GM04504 (cell line): ENCODE measurements at places on chromosomes 12 and 14.
A peak's percentile ranks its signal among the peaks of the same experiment; 100 is the strongest.

GRCh38 chr14:57820581-57820980 lies 45.3 kb downstream of the SLC35F4 start:
- no peak for DNase-seq

DNA sequence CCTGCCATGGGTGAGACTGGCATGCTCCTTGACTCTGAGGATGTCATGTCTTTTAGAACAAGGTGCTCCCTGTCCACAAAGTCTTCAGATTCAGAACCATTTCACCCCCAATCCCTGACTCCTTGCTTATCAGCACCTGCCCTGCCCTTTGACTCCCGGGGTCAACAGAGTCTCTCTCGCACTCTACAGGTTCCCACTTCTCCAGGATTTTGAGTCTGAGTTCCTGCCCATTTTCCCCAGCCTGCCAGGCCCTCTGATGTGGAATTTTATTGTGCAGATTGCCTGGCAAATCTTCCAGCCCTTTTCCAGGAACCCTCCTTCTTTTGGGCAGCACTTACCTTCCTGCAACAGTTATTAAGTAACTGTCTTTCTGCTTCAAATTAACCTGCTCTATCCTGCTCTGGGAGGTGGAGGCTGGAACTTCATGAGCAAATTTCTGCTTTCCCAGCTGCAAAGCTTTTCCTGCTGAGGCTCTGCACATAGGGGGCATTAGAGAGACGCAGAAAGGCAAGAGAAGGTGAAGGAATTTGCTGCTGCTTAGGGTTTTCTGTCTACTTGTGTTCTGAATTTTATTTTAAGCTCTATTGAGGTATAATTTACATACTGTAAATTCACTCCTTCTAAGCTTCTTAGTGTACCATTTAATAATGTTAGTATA lies 259.1 kb downstream of the PCNX1 start:
- peak; percentile 63 for DNase-seq

DNA sequence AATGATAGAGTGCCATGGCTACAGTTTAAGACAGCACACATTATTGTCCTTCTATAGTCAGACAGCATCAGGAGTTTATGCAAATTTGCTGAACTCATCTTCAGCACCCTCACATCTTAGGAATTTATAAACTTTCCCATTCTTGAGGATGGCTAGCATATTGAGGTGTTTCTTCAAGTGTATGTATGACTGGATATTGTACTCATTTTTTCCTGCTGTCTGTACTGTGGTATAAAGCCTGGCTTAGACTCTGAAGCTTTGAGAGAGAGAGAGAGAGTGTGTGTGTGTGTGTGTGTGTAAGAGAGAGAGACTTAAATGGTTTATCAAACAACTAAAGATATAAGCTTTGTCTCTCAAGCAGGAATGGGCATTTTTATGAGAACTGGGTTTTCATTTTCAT lies 161.6 kb downstream of the PIK3C2G start:
- peak; percentile 24 for DNase-seq

GRCh38 chr12:129073157-129073915 lies 220.1 kb downstream of the GLT1D1 start:
- DNase-seq = no peak

GRCh38 chr14:55336162-55336561 lies 64.9 kb downstream of the FBXO34 start:
- DNase-seq = no peak

- no peak for DNase-seq
Observed at GRCh38 chr12:29858270-29858786, 74.6 kb upstream of the TMTC1 start.

DNA sequence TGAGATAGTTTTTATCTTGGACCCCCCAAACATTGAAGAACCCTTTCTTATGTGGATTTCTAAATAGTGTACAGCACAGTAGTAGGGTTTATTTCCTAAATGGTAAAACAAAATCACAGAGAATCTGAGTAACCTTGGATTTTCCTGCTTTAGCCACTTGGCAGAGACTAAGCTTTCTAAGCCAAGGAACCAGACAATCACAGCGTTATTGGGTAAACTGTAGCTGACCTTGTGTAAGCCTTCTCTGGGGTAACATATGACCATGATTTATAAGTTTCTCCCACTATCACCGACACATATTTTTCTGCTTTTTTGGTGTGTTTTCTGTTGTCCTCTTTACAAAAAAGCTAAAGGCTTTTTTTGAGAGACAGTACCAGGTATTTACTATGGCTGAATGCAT lies 136.3 kb upstream of the PZP start:
- DNase-seq = no peak

- no peak for DNase-seq
Observed at GRCh38 chr14:54447231-54447692, 6.1 kb upstream of the CNIH1 start.

DNA sequence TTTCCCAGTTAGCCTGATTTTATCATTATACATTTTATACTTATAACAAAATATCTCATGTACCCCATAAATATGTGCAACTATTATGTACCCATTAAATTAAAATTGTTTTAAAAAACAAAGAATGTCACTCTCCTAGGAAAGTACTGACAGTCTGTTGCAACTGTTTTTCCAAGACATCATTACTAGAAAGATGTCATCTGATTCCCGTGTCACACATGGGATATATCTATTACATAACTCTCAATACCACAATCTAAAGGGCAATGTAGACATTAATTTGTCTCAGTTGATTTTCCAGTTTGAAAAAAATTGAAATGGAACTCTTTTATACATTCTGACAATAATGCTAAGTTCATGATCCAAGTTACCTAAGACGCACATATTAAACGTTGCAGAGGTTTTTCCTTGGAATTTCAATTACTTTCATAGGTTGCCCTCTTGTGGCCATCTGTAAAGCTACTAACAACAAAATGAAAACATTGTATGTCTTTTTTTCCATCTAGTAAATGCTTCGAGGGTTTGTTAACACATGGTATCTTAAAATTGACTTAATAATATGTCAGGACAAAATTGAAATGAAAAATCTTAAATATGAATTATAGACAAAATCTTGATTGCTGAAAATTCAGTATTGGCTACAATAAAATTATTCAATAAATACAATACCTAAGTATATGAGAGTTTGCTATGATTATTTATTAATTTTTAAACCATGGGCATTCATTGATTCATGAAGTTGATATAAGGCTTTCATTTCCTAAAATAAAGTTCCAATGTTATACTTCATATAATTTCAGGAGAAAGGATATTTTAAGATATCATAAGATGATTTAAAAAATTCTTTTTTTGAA lies 131.6 kb downstream of the PPFIA2 start:
- peak; percentile 6 for DNase-seq

GRCh38 chr14:33019346-33019745 lies 80.7 kb downstream of the NPAS3 start:
- no peak for DNase-seq

DNA sequence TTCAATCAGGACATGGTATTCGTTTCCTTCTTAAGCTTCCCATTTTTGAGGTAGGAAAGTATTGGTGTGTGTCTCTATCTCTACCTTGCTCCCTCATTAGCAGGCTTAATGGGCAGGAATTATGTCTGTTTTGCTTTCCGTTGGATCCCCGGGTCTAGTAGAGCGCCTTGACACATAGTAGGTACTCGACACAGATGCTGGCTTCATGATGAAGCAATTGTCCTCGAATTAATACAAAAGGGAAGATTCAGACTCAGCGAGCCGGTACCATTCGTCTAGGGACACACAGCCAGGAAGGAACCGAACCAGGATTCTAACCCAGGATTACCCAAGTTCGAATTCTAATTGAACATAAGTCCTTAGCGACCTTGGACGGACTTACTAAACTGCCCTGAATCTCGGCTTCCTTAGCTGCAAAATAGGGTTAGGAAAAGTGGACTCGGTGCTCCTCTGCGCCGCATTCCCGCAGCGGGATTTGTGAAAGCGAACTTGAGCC lies 496 bp upstream of the ISCU start:
- no peak for DNase-seq

DNA sequence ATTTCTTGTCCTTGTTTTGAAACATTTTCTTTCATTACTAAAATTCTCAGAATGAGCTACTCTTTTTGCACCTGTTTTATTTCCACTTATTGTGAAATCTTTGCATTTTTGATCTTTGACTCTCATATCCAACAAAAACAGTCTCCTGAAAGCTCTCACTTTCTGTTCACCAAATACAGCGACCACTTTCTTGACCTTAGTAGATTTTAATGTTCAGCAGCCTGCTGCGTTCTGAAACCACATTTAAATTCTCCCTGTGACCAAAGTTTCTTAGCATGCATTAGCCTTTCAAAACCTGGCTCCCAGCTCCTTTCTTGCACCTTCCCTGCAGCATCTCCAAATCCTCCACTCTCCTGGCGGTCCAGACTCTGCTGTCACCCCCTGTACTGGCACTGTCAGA lies 404.4 kb upstream of the PDE3A start:
- DNase-seq = no peak

DNA sequence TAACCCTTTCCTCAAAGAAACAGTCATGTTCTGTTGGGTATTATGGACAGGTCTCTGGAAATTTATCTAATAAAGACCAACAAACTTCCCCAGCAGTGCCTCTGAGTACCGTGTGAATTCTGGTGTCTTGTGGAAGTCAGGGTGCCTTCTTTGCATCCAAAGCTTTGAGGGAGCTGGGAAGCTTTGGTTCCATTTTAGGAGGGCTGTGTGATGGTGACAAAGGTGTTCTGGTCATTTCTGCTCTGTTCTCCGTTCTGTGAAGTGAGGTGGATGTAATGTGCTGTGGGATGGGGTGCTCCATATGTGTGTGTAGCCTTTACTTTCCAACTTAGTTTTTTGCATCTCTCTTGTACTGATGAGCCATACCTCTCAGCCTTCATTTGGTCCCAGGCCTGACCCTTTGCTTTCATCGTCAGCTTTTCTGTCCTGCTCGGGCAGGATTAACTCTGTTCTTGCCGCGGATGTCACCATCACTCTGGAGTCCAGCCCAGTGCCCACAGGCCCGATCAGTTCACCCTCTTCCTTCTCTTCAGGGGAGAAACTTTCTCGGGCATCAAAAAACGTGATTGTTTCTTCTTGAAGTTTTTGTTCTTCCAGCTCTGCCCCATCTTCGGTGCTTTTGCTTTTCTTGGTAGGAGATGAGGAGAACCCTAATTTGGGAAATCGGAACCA lies 13.2 kb downstream of the PLD4 start:
- DNase-seq = no peak

GRCh38 chr14:95098984-95099599 lies 58.2 kb downstream of the DICER1 start:
- DNase-seq = peak; percentile 50

- DNase-seq = no peak
Observed at GRCh38 chr12:105916760-105917039, 222.1 kb downstream of the NUAK1 start.

DNA sequence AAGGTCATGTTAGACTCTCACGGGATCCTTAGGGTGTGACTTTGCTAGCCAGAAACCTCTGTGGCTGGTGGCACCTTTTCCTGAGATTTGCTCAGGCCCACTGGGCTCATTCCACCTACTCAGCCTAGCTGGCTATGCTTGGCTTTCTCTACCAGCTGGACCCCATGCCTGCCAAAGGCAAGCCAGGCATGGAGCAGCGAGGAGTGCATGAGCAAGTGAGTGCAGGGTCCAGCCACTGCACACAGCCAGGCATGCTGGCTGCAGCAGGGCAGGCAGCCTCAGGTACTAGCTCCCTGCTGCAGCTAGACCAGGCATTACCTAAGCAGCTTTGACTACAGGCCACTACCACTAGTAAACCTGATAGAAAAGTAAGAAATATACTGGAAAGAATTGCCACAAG lies 29.7 kb upstream of the PAPLN start:
- no peak for DNase-seq

- no peak for DNase-seq
Observed at GRCh38 chr12:111720457-111720856, 34.6 kb downstream of the ACAD10 start.

DNA sequence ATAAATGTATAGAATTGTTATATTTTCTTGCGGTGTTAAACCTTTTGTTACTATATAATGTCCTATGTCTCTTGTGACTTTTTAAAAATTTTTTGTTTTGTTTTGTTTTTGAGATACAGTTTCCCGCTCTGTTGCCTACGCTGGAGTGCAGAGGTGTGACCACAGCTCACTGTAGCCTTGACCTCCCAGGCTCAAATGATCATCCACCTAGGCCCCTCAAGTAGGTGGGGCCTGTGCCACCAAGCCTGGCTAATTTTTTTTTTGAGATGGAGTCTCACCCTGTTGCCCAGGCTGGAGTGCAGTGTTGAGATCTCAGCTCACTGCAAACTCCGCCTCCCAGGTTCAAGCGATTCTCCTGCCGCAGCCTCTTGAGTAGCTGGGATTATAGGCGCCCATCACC lies 26.5 kb upstream of the RCOR1 start:
- DNase-seq = no peak

DNA sequence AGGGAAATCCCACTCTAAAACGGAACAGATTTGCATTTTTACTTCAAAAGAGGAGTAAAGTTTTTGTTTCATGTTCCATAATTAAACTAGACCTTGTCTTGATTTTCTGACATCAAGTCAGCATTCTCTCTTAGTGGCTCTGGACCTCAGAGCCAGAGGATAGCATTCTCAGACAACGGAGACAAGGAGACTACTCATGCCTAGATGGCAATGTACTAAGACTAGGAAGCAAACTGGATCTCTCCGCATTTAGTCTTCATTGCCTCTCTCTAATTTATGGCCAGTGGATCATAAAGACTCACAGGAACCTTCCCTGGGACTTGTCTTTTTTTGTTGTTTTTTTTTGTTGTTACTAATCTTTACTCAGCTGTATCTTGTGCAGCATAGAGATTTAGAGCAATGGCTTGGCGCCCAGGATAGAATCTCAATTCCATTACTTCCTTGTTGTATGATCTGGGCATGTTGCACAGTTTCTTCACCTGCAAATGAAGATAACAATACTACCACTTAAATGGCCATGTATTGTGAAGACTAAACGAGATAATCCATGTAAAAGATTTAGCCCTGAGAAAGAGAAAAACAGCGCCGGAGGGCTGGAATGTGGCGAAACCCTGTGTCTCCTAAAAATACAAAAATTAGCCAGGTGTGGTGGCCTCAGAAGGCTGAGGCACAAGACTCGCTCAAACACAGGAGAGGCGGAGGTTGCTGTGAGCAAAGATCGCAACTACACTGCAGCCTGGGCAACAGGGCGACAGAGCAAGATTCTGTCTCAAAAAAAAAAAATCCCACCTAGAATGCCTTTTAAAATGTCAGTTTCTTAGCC lies 4.0 kb upstream of the GEMIN2 start:
- no peak for DNase-seq

DNA sequence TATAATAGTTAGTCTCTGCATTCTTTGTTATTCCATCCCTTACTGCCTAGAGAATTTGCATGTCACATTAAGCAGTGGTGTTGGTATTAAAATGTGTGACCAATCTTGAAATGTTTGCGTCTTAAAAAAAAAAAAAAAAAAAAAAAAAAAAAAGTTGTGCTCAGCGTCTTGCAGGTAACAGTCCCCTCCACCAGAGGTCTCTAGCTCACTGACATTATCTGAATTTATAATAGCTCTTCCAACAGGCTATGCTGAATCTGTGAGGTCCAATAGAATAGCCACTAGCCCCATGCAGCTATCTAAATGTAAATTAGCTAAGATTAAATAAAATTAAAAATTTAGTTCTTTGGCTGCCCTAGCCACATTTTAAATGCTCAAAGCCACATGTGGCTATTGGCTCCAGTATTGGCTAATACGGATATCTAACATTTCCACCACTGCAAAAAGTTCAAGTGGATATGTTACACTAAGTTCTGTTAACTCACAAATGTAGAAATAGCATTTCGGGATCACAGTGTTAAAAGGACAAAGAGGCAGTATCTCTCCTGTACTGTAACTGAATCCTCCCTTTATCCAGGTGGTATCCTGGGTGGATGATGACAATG lies 28.7 kb downstream of the NKX2-8 start:
- DNase-seq = peak; percentile 8
